ENCODE measurements at places on chromosomes 11 and 22.

DNA sequence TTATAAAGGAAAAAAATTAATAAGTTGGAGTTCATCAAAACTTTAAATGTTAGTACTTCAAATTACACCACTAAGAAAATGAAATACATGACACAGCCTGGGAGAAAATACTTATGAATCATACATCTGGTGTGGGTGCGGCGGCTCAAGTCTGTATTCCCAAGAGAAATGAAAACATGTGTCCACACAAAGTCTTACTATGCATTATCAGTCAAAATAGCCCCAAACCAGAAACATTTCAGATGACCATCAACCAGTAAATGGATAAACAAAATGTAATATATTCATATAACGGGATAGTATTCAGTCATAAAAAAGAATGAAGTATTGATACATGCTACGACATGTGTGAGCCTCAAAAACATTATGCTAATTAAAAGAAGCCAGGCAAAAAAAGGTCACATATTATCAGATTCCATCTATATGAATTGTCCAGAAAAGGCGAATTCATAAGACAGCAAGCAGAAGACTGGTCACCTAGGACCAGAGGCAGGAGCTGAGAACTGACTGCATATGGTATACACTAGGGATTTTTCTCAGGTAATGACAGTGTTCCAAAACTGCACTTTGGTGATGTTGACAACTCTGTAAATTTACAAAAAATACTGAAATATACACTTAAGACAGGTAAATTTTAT is 5.3 kb upstream of the AKIP1 start:
- no peak for DNase-seq

- no peak for DNase-seq
Observed at GRCh38 chr11:125074511-125075241, 11.6 kb downstream of the SLC37A2 start.

- peak; percentile 88 for DNase-seq
Observed at GRCh38 chr22:30325065-30325720, 1.5 kb downstream of the TBC1D10A start.

DNA sequence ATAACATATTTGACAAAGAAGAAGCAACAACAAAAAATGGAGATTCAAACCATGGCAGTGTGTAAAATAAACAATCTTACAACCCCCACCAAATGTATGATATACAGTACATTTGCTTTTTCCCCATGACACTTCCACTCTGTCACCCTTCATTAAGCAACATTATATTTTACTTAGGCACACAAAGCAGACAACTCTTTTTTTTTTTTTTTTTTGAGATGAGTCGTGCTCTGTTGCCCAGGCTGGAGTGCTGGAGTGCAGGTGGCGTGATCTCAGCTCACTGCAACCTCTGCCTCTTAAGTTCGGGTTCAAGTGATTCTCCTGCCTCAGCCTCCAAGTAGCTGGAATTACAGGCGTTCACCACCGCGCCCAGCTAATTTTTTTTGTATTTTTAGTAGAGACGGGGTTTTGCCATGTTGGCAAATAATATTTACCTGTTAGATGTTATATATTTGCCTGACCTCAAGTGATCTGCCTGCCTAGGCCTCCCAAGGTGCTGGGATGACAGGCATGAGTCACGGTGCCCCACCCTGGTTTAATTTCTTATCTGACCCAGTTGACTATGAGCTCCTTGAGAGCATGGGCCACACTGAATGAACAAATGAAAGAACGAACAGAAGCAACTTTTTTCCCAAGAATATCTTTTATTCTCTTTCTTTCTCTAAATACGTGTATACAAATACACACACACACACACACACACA is 5.5 kb upstream of the PCF11 start:
- DNase-seq, result no peak

- DNase-seq, result no peak
Observed at GRCh38 chr11:66317322-66317722, 478 bp upstream of the CD248 start.

GRCh38 chr11:64858467-64859263 is 14.2 kb upstream of the CDC42BPG start:
- no peak for DNase-seq

GRCh38 chr11:20840341-20840740 is 171.0 kb downstream of the NELL1 start:
- DNase-seq, result no peak

DNA sequence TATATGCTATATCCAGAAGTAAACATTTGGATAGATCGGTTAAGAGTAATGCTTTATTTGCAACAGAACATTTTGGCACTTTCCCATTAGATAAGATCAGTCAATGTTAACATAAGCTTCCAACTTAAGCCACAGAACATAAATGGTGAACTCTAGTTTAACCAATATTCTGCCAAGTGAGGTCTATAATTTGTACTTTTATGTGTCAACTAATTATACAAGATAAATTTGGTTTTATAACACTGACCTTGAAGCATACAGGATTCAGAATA is 23.5 kb upstream of the BLID start:
- DNase-seq, result no peak

DNA sequence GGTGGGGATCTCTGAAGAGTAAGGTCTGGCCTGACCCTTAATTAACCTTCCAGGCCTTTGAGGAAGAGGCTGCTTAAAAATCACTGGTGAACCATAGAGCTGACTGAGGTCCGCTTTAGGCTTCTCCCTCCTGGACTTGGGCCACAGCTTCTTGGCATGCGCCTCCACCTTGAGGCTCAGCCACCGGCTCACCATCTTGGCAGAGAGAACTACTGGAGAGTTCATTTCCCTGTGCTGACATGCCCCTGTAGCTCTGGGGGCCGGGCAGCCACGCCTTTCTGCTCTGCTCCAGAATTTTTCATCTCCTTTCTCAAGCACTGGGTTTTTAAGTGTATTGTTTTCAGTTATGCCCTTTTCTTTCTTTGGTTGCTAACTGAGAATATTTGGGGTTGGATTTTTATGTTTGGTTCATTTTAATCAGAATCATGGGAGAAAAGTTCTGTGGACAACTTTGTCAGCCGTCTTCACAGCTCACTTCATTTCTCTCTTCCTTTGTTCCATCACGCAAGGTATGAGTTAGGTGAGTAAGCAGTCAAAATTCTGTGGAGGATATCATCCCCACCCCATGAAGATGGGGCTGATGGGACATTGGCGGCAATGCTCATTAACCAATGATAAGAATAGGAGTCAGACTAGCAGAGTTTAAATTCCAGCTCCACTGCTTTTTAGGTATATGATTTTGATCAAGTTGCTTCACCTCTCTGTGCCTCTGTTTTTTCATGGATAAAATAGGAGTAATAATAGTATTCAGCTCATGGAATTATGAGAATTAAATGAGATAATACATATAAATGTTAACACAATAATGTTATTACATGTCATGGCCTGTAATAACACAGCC is 103.9 kb downstream of the DBX1 start:
- no peak for DNase-seq

GRCh38 chr11:78161962-78162371 is 22.5 kb upstream of the ALG8 start:
- no peak for DNase-seq

DNA sequence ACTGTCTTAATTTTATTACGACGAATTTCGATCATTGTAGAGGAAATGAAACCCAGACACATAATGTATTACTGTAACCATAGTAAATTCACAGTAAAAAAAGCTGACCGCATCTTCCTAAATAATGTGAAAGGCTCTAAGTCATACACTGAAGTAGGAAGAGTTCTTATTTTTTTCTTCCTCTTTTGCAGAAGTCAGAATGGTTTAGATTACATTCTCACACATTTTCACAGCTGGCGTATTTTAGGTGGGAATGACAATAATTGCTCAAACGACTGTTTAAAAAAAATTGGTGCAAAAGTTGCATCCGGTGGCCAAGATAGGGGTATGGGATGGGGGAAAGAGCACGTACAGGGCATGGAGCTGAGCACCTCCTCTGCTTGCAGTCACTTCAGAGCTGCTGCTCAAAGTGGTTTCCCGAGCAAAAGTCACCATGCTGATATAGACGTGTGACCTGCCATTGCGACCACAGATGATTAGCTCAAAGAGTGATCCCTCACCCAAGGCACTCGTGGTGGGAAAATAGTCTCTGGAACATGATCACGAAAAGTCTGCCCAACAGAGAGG is 35.3 kb downstream of the MMP13 start:
- no peak for DNase-seq

DNA sequence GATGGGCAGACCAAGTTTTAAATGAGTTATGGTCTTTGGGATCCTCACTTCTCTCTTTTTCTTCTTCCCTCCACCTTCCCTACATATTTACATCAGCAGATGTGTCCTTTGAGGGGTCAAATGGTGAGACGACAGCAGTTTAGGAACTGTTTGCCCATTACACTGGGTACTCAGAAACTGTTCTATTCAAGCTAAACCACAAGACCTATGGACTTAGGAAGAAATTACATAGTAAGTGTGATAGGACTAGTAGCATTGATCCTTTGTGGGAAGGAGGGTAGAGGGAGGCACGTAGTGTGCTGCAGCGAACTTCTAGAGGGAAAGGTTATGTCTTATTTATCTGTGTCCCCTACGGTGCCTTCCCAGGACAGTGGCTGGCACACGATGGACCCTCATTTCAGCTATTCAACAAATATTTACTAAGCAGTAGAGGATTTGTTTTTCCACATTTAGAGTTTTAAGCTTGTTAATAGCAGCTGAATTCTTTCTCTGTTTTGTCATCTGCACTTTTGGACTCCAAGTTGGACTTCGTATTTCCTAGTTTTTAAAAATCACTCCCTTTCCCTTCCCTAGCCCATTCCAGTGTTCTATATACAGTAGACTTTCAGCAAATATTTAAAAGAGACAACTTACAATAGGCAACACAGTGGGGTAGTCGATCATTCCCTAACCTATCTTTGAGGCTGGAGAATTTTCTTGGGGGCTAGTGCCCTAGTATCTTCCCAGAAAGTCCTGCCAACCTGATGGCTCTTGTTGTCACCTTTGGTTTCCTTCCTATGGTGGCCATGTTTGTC is 13.9 kb downstream of the FZD4 start:
- DNase-seq, result no peak

- DNase-seq, result peak; percentile 82
Observed at GRCh38 chr11:64305691-64306562, 603 bp downstream of the ESRRA start.

GRCh38 chr11:107040433-107041087 is 22.3 kb upstream of the GUCY1A2 start:
- no peak for DNase-seq

DNA sequence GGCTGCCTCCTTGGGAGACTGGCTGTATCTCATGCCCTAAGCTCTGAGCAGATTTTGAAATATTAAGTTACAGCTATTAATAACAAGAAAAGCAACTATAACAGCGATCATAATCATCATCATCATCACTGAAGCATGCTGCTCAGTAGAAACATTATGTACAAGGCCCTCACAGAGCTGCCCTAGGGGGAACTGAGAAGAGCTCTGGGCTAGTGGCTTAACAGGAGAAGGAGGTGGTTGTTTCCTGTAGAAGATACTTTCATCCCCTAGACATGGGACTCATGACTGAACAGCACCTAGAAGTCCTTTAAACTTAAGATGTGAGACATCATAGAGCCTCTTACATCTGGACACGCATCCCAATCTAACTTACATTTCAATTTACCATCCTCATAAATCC is 332.8 kb upstream of the PLET1 start:
- DNase-seq, result no peak

GRCh38 chr11:94134651-94135512 is 6.2 kb downstream of the PANX1 start:
- DNase-seq, result peak; percentile 71

- no peak for DNase-seq
Observed at GRCh38 chr11:20501971-20502370, 97.4 kb upstream of the SLC6A5 start.

DNA sequence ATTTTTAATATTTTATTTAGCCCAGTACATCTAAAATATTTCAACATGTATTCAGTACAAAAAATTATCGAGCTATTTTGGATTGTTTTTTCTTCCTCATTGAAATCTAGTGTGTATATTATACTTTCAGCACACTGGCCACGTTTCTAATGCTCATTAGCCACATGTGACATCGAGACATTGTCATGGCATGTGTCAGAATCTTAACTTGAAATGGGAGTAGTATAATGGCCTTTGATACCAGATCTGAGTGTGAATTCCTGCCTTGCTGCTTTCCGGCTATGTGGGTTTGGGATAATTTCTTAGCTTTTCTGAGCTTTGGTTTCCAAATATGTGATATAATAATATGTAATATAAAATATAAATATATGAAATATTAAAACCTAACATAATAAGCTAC is 54.3 kb downstream of the BCL2L13 start:
- no peak for DNase-seq

DNA sequence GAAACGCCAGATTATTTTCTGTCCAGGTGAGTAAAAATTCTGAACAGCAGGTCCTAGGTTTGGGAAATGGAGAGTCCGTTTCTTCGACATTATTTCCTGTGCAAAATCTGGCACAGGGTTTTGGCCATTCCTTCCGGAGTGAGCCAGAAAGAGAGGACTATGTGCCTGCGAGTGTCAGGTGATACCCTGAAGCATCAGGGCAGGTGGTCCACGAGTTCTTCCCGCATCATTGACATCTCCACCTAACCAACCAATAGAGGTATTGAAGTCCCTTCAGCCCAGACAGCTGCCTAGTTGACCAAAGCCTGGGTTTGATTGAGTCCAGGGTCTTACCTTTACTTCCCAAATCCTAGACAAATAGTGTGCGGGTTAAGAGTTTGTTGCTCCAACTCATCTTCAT is 808 bp downstream of the SNAP29 start:
- DNase-seq, result no peak

DNA sequence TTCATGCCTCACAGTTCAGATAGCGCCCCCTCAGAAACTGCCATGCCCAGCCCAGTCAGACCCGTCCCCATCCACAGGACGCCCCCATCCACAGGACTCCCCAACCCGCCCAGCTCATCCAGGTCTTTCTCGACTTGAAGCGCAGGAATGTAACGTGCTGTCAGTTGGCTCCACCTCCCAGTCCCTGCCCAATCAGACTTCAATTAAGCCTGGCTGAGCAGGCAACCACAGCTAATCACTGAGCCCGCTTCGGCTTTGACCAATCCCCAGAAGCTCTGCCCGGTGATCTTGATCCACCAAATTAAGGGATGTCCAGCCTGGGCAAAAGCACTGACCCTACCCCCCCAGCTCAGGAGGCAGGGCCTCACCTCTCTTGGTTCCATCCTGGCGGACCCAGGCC is 10.5 kb upstream of the MFNG start:
- DNase-seq, result no peak

GRCh38 chr11:1500466-1501420 is 14.2 kb upstream of the MOB2 start:
- no peak for DNase-seq

GRCh38 chr11:28303477-28304191 is 195.4 kb downstream of the METTL15 start:
- no peak for DNase-seq

- no peak for DNase-seq
Observed at GRCh38 chr11:34449013-34449412, 10.3 kb downstream of the CAT start.
